ENCODE measurements at places on chromosomes 12 and 14.

DNA sequence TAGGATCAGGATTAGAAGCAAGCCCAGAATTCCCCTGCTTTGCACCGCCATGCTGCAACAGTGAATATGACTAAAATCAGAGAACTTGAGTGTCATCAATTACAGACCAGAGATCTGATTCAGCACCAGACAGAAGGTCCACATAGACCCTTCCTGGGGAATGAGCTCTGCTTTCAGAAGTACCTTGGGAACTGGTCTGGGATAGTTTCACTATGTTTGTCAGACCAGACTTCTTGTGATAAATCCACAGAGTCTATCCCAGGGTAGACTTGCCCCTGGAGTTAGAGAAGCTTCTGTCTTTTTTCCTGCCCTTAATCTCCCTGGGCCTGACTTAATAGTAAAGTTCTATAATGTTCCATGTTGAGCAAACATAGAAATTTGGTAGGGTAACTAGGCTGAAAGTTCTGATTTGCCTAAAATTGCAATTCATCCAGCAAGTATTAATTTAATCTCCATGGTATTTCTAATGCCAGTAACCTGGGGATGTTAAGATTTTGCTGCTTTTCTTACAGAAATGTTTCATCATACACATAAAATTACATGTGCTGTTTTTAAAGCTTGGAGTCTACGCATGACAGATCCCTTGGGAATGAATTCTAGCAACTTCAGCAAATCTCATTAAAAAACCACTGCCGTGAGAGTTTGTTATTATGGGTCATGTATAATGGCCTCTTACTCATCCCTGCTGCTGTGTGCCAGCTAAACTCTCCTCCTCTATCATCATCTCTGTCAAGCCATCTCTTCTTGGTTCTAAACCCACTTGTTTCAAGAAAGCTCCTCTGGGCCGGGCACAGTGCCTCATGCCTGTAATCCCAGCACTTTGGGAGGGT, 61.3 kb upstream of the METAP2 start:
- peak; percentile 99 for DNase-seq

DNA sequence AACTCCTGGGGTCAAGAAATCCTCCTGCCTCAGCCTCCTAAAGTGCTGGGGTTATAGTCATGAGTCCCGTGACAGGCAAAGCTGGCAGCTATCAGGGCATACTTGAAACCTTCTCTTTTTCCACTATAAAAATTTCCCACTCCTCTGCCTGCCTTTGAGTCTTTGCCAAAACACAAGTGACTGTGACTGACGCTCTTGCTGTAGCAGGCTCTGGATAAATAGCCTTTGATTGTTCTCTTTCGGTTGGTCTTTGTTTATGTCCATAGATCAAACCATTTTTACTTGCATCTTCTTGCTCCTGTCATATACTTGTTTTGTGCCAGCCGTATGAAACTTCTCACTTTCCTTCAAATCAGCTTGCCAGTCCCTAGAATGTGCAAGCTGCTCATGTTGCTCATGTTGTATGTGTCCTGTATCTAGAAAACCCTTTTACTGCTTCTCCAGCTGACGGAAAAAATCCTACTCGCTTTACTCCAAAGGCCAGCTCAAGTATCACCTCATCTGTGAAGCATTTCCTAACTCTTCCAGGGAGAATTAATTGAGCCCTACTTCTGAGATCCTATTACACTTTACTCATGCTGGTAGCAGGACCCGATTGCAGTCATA, 73.1 kb downstream of the RESF1 start:
- DNase-seq = peak; percentile 8

- no peak for DNase-seq
Measured at GRCh38 chr12:110993434-110993833, 73.1 kb upstream of the MYL2 start.

DNA sequence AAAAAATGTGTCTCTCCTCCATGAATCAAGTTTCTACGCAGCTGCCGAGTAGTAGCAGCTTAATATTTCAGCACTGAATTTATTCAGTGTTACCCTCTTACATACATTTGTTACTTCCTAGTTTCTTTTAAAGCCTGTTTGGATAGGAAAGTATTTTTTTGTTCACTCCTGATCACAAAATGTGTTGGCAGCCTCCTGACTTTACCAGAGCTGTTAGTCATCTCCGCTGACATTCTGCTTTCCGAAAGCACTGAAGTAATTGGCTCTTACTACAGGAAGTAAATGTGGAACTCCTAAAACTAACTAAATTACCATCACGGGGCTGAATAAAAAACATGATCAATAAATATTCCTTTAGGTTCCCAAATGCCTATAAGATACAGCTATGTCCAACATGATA, 225.5 kb downstream of the EPS8 start:
- DNase-seq = peak; percentile 37

DNA sequence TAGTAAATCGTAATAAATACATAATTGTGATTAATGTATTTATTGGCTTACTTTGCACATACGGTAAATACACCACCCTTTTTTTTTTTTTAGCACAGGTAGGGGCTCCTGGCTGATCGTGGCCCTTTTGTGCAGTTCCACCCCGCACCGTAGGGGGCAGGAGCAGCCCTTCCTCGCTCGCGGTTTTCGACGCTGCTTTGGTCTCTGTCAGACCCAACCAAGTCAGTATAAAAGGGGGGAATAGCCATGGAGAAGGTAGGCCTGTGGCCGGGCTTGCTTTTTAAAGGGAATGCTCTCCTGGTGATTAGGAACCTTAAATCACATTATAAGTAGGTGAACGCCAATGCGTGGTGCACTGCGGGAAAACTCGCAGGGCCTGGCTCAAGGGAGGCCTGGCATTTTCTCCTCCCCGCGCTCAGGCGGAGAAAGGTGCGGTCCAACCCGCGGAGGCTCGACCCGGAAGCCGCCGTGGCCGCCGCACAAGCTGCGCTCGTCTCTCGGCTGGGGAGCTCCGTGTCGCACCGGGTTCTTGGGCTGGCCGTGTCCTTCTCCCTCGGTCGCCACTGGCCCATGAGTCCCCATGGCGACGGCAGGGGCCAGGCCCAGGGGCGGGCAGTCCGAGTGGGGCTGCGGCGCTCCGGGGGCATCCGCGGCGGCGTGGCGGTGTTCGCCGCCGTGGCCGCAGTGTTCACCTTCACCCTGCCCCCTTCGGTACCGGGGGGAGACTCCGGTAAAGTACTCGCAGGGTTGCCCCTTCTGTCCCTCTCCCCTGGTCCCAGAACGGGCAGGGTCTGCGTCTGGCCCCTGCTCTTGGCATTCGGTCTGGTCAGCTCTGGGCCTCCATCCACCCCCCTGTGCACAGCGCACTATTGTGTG, at the start of gene TMEM260:
TSS of gene TMEM260 (plus strand) at position 454 of the 876 bp plus-strand sequence. CDS start at position 571, 117 bp downstream.
- peak; percentile 54 for DNase-seq

- DNase-seq = no peak
Measured at GRCh38 chr14:56555921-56556570, 23.6 kb upstream of the TMEM260 start.

DNA sequence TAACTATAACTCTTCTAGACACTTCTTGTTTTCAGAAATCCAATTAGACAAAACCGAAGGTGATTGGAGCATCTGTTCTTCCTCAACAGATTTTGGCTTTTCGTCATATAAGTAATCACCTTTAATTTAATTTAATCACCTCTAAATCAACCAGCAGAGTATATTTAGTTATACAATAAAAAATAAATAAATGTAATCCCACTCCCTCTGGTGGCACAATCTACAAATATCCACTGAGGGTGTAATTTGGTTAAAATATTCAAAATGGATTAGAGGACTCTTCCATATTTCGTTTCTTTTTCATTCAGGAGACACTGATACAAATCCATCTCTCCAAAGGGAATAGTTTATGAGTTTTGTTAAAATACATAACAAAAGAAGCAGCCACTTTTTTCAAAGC, 18.3 kb upstream of the SLC35F4 start:
- no peak for DNase-seq

- no peak for DNase-seq
Measured at GRCh38 chr14:97336816-97337215, 539.6 kb downstream of the VRK1 start.

DNA sequence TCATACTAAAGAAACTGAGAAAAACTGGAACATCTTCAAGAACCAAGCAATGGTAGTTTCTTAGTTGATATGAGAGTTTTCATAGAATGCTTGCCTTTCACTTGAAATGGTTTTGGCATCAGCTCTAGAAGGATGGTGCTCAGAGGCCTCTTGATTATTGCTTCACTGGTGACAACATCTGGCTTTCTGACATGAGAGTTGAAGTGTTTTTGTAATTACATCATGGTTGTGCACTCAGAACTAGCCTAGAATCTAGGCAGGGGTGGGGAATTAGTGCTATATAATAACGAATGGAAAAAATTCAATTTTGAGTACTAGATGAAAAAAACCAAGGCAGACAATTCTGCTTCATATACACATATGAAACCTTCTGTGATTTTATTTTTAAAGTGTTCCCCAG, 172.8 kb upstream of the LMNTD1 start:
- DNase-seq = peak; percentile 47

DNA sequence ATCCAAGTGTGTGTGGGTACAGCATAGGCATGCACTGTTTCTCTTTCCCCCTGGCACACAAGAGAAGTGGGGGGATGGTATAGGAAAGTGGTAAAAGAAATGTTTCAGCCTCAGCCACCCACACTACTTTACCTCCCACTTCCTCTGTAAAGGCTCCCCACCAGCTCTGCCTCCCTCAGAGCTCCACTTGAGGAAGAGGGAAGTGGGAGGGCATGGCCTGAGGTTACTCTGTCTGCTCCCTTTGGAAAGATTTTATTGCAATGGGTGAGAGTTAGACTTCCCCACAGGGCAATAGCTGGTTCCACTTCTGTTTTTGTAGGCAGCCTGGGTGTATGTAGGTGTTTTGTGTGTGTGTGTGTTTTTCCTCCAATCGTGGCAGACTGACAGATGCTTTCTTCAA, 145.3 kb downstream of the SSPN start:
- DNase-seq = no peak

DNA sequence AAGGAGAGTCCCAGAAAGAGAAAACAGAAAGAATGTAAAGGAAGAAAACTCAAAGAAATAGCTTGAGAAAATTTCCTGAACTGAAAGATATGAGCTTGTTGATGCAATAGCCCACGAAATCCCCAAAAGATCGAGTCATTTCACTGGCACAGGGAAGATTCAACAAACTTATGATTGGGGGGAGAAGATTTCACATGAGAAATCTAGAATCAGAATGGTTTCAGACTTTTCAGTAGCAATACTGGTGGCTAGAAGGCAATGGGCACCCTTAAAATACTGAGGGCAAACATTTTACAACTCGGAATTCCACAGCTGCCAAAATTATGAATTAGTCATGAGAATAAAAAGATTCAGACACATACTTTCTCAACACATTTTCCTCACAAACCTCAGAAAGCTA, 8.9 kb upstream of the KRT7 start:
- DNase-seq = no peak

GRCh38 chr14:53209370-53209769, 56.2 kb upstream of the DDHD1 start:
- no peak for DNase-seq

- DNase-seq = no peak
Measured at GRCh38 chr12:53160673-53161072, 19.8 kb upstream of the ZNF740 start.

- DNase-seq = no peak
Measured at GRCh38 chr12:78171061-78171460, 340.4 kb downstream of the NAV3 start.

GRCh38 chr12:47949441-47950341, 13.7 kb upstream of the TMEM106C start:
- DNase-seq = peak; percentile 37

- no peak for DNase-seq
Measured at GRCh38 chr12:5294274-5295070, 137.4 kb upstream of the NTF3 start.

DNA sequence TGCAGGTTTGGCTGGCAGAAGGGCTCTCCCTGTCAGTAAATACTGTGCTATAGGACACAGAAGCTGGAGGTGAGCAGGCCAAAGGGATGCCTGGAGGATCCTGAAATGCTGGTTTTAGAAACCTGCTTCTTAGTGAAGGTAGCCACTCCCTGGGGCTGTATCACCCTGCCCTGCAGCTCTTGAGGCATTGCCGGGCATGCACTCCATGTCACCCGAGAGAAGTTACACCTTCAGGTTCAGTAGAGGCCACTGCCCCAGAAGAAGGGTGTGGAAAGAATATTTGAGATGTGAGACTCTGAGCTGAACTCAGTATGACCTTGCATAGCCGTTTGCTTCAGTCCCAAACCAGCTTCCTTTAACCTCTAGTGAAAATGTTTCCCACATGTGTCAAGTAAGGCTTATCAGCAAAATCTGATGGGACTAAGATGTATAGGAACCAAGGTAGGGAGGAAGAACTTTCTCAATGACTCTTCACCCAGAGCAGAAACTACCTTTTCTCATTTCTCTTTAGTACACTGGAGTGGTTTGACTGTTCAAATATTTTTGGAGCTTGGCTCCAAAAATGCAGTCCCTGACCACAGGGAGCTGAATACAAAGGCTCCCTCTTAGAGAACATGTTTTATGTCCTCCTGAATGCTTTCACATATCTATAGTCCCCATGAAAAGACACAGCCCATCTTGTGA, 164.5 kb upstream of the DYRK2 start:
- DNase-seq = no peak

DNA sequence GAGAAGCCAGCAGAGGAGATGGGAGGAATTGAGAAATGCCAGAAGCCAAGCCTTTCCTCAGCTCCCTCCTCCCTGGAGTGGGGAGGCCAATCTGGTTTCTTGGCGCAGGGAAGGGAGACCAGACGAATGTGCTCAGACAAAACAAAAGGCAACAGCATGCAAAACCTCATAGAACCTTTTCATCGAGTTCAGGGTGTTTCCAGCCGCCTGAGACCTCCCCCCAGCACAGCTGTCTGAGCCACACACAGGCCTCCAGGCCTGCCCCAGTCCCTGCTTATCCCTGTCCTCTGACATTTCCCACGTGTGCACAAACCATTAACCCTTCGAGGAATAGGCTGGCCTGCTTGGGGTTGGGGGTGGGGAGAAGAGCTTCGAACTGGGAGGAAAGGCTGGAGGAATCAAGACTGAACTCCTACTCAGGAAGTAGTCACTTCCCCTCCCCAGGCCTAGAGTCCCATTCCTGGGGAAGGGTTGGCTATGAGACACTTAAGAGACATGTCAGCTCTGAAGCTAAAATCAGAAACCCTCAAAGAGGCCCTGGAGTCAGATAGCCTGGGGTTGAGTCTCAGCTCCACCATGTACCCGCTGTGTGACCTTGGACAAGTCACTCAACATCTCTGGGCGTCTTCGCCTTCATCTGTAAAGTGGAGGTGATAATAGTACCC, 10.7 kb downstream of the TBX3 start:
- DNase-seq = no peak

GRCh38 chr14:31244626-31245025, 37.0 kb upstream of the HECTD1 start:
- no peak for DNase-seq

DNA sequence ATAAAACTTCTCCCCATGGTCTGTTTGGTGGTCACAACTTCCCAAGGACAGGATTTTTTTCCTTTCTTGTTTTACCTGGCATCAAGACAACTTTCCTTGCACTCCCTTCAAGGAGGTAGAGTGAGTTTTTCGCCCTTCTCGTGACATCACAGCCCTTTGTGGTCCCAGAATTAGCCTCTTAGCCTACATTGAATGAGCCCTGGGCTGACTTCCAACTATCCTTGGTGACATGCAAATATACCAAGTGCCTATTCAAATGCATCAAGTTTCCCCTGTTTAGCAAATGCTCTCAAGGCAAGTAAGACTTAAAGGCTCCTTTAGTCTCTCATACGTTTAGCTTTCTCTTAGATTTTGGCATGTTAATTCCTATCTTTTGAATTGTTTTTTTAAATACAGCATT, 36.6 kb downstream of the TC2N start:
- DNase-seq = no peak
